ENCODE measurements at places on chromosomes 13 and 19.

- DNase-seq: peak; percentile 23
These were observed 332.6 kb upstream of the DACH1 start for GRCh38 chr13:72199640-72200039.

- DNase-seq: no peak
These were observed 146.6 kb downstream of the RGCC start for GRCh38 chr13:41603917-41604316.

- peak; percentile 81 for DNase-seq
These were observed 4.4 kb upstream of the SBK3 start for GRCh38 chr19:55549500-55550320.

- no peak for DNase-seq
These were observed 27.7 kb upstream of the MBNL2 start for GRCh38 chr13:97194479-97194878.

DNA sequence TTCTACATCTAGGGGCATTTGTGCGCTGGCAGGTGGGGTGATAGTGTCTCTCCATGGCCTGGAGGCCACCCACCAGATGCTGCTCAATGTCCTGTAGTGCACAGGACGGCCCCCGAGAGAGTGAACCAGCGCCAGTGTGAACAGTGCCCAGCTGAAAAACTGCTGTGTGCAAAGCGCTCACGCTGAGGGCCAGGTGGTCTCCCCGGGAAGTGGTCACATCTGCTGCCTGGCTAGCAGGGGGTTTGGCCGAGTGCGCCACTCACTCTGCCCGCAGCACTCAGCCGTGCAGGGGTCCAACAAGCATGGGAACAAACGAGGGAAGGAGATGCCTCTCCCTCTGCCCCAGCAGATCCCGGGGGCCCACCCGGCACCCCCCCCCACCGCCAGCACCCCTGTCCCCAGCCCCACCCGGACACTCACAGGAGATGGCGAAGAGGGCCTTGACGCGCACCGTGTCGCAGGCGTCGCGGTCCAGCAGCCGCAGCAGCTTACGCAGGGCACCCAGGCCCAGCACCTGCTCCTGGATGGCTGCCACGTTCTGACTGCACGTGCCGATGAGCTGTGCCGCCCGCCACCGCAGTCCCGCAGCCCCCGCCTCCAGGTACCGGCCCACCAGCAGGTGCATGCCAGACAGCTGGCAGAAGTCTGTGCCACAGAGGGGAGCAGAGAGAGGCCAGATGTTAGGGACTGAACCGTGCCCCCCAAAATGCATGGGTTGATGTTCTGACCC lies 5.8 kb downstream of the HSPBP1 start:
- no peak for DNase-seq

All from NCI-H1417 (cell line).